Nephron progenitor cell (in vitro differentiated cells): ENCODE measurements at places on chromosomes 16 and 17.

- no peak for DNase-seq
Observed at GRCh38 chr17:51118330-51119195, 2.1 kb downstream of the SPAG9 start.

DNA sequence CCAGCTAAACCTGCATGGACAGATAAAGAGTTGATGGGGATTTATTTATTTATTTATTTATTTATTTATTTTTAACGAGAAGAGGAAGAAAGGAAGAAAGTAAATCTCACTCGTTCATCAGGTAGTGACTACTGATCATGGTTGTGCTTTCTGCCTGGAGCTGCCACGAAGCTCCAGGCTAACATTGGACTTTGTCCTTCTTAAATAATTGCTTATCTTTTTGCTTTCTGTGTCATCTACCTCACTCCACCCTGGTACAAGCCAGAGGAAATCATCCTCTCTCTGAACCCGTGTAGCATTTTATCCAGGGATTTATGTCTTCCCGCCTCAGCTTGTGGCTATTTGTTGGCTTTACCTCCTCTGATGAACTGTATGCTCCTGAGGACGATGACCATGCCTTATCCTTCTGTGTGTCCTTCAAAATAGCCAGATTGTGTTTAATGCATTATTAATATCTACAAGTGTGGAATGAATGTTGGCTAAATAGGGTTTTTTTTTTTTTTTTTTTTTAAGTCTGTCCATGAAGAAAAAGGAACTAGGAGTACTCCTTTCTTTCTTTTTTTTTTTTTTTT lies 8.0 kb upstream of the SLC12A3 start:
- no peak for DNase-seq

- DNase-seq, result no peak
Observed at GRCh38 chr16:85297881-85298280, 185.6 kb upstream of the CIBAR2 start.

GRCh38 chr16:30948667-30949649 lies at the start of gene ORAI3:
Gene ORAI3, plus strand, starts transcription at chr16:30949068. Its CDS starts 222 bp downstream, at chr16:30949290.
- DNase-seq, result peak; percentile 71

GRCh38 chr17:38900978-38901656 lies 24.3 kb upstream of the LASP1NB start:
- no peak for DNase-seq

- DNase-seq, result no peak
Observed at GRCh38 chr17:67183531-67183930, 61.5 kb downstream of the HELZ start.
